ENCODE measurements at places on chromosomes 12 and 14.

DNA sequence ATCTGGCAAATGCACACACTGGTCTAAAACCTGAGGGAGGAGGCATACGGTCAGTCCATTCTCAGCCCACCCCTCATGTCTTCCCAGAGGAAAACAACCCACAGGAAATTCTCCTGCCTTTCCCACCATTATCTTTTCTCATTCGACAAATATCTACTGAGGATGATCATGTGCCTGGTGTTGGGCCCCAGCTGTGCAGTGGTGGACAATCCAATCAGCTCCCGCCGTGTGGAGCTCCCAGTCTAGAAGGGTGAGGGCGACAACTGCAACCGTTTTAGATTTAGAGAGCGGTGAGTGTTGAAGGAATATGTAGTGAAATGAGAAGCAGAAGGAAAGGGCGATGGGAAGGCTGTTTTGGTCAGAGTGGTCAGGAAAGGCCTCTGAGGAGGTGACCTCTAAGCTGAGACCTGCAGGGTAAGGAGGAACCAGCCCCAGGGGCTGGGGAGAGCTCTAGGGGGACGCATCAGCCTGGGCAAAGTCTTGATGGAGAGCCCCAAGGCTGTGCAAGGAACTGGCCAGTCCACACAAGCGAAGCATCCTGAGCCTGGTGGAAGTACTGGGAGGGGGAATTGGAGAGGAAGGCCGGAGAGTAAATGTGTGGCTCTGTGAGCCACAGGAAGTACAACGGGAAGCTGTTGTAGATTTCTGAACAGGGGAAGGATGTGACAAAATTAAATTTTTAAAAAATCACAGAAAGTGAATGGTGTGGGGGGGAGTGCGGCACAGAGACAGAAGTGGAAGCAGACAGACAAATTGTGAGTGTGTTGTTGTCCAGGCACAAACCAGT lies 192.8 kb downstream of the NTF3 start:
- DNase-seq = no peak

DNA sequence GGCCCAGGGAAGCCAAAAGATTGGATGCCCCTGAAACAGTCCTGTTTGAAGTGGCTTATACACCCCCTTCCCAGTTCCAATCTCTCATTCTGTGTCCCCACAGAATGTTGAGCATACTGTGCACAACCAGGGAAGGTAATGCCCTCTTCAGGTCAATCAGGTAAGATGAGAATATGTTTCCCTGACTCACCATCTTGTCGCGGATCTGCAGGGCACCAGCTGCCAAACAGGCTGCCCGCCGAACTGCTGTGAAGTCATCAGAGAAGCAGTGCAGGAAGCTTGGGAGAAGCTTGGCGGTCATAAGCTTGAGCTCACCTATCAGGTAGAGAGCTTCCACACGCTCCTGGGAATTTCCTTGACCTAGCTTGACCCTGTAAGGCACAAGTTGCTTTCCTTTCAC lies 9.6 kb downstream of the RIOX1 start:
- DNase-seq = no peak

GRCh38 chr12:3335078-3335487 lies 155.9 kb upstream of the PRMT8 start:
- no peak for DNase-seq

GRCh38 chr12:123816896-123817537 lies 54.9 kb downstream of the DNAH10 start:
- DNase-seq = no peak

DNA sequence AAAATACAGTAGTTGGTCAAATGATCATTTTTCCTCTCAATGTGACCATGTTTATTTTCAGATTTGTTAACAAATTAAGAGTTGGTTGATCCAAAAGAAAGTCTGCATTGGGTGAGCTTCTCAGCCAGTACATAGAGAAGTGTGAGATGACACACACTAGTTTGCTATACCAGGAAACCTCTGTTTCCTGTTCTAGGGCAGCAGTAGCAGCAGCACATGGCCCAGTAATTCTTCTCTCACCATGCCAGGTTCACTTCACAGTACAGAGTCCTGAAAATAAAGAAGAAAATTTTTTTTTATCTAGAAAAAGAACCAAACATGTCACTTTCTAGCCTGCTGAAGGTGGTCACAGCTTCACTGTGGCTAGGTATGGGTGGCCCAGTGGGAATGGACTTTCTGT lies 250.2 kb upstream of the OR4E1 start:
- DNase-seq = no peak

DNA sequence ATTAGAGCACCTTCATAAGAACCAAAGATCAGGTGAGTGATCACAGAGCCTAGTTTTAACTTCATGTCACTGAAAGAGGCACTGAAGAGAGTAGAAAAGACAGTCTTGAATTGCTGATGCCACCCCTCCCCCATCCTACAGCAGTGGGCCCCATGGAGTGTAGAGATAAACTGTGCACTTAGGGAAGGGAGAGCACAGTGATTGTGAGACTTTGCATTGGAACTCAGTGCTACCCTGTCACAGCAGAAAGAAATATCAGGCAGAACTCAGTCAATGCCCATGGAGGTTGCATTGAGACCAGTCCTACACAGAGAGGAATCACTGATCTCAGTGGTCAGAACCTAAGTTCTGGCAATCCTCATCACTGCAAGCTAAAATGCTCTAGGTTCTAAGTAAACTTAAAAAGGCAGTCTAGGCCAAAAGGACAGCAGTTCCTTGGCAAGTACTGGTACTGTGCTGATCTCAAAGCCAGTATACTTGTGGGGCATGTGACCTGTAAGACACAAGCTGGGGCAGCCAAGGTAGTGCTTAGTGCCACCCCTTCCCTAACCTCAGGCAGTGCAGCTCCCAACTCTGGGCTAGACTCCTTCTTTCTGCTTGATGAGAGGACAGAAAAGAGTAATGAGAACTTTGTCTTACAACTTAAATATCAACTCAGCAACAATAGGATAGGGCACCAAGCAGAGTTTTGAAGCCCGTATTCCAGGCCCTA lies 94.1 kb downstream of the FSCB start:
- DNase-seq = no peak

DNA sequence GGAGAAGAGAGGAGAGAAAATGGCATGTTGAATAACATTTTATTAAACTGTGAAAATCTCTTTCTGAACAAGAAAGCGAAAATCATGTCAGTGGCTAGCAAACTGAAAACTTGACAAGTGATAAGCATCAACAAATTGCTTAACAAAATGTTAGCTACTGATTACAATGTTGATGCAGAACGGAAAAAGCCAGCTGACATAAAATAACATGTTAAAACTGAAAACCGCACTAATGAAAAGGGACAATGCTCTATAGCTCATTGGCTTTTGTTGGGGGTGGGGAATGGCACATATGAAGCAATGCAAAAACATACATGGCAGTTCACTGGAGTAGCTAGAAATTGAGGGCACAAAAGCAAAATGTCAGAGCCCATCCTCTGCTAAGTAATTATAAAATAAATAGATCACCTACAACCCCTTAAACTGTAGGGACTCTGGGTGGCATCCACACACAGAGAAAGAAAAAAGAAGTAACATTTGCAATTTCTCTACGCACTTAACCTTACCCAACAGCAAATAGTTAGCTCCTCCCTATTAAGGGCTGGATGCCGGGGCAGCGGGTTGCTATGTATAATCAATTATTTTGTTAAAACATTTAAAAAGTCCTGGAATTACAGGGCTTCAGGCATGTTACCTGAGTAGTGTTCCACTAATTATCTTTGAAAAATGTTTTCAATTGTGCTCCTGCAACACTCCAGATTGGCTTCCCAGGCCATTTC lies 129.2 kb upstream of the USP15 start:
- DNase-seq = no peak

DNA sequence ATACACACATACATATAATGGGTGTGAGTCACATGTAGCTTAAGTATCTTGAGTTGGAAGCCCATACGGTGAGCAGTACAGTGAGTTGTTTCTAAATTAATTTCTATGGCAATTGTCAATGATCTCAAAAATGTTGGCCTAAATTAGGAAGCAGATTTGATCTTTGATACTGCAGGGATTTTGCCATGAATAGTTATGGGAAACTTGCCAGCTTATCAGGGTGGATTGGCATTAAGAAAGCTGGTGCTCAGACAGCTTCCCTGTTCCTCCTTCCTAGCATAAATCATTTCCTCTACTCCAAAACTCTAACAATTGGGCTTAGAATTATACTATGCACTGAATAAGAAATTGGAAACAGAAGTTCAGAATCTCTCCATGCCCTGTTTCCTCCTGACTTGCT lies 150.9 kb upstream of the FRMD6 start:
- no peak for DNase-seq

DNA sequence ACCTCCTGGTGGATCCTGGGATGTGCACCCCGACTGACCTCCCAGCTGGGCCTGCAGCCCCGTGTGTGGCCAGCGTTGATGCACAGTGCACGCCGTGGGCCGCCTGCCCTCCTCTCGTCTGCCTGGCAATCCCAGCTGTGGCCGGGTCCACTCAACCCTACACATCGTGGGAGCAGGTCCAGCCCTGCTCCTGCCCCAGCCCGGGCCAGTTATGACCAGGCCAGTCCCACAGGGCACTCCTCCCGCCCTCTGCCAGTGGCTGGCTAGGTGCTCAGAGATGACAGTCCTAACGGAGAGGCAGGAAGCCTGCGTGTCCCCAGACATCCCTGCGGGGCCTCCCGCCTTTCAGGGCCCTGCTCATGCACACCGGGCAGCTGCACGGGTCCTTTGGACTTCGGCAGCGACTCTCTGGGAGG lies 10.8 kb downstream of the GALNT9 start:
- no peak for DNase-seq

DNA sequence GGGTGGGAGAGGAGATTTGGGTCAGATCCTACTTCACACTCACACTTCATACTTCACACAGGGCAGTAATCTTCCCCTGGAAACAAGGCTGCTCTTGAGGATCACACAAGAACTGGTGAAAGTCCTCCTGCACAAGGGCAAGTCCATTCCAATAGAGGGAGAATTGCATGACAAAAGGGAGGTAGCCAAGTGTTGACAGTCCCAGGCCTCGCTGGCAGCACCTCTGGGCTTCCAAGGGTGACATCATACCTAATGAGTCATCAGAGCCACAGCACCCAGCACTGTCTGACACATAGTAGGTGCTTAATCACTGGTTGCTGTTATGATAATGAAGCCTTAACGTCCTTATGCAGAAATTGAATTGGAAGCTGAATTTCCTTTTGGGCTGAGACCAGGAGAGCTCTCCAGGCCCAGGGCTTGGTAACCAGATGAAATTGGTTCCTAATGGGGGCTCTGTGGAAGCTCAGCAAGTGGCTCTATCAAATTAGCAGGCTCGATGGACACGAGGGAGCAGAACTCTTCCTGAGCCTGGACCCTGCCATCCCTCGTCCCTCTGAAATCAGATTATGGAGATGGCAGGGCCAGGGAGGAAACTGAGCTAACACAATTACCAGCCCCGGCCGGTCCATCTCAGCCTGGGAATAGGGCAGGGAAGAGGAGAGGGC lies 58.8 kb upstream of the ACTN1 start:
- DNase-seq = no peak

- DNase-seq = no peak
Observed at GRCh38 chr14:104112609-104113571, 25.5 kb upstream of the KIF26A start.

GRCh38 chr14:91361233-91361811 lies 56.3 kb downstream of the CCDC88C start:
- DNase-seq = no peak

DNA sequence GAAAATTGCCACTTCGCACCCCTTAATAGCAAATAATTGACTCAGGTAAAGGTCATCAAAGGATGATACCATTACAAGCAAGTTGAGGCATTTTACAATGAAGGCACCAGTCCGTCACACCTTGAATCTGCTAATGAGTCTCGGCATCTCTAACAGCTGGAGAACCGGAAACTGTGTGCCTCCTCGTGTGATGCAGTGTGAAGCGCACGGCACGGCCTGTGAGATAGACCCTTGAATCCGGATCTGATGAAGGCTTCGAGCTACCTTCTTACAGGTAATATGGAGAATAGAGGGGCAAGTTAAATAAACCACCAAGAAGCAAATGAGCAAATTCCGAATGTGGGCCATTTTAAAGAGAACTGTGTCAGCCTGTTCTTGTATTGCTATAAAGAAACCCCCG lies 19.8 kb upstream of the TUBA1A start:
- DNase-seq = no peak

DNA sequence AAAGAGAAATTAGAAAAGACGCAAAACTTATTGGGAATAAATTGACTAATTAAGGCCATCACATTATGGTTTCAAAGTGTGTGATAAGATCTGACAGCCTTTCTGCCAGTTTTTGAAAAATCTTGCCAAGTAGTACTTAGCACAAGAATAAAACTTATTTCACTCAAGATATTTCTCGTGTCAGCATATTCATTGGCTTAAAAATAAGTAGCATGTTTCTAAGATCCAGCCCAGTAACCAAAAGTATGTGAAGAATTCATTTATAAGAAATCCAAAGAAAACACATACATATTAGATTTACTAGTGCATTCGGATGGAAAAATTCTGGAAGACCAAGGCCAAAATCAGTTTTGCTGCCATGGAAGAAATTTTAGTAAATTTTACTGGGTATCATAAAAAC lies 1135.0 kb downstream of the GALC start:
- DNase-seq = no peak

DNA sequence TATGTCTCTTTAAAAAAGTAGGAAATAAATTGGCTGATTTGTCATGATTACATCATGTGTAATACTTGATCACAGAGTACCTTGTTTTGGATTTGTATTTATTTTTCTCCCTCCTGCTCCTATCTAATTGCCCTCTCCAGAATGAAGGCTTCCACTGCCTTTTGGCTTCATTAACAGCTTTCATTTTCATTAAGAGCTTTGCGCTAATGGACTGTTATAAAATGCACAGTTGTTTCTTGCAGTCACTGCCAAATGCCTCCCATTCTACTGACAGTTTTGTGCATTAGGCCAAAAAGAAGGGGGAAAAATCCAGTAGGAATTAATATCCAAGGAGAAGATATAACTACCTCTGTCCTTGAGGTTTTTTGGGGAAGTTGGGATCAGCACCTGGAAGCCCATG lies 159.2 kb downstream of the NRXN3 start:
- DNase-seq = no peak

DNA sequence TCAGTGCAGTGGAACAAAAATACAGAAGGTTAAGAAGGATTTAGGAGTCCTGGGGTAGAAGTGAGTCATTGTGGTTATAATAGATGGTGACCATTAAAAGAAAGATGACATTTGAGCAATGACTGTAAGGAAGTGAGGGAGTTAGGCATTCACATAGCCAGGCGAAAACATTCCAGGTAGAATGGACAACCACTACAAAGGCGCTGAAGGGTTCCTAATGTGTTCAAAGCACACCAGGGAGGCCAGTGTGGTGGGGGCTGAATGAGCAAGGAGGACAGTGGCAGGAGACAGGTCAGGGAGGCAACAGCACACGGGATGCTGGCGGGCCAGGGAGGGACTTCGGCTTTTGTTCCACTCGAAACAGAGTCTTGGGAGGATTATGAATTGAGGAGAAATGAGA lies 129.9 kb downstream of the NPAS3 start:
- DNase-seq = no peak

Data from stimulated activated CD8-positive, alpha-beta memory T cell treated with anti-CD3 and anti-CD28 coated beads, Interleukin-7, amount 100 ng/mL, for 4 hours (primary cell).